ENCODE measurements at places on chromosomes 16 and 17.
A peak's percentile ranks its signal among the peaks of the same experiment; 100 is the strongest.

DNA sequence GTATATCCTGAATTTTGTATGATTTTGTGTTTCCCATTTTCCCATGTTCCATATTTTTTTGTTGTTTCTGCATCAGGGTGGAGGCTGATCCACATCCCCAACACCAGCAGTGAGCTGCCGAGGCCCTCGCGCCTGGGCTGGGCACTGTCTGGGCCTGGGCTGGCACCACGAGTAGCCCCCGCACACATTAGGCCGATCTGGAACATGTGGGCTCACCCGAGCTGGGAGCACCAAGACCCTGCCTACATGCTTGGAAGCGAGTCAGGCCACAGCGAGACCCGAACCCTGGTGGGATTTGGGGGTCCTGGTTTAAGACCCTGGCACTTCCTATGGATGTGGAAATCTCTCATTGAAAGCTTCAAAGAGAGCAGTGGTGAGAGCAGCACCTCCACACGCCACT lies 8.5 kb downstream of the KCTD5 start:
- no peak for DNase-seq

GRCh38 chr16:68592466-68593337 lies 52.4 kb upstream of the CDH3 start:
- peak; percentile 14 for DNase-seq

- DNase-seq, result no peak
Measured at GRCh38 chr17:57187391-57187790, 68.9 kb upstream of the MSI2 start.

DNA sequence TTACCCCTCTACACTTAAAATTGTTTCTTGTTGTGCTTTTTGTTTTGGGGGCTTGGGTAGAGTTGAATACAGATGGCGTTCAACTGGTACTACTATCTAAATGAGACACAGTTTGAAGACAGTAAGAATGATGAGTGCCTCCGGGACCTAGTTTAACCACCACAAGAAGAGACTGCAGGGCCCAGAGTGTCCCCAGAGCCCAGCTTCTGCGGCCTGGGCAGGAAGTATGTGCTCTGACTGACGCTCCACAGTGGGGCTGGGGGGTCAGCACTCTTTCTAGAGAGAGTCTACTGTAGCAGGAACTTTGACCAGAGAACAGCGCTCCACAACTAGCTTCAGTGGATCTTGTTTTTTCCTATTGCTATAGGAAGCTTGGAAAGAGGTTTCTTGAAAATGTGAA lies 174.0 kb downstream of the VPS53 start:
- DNase-seq, result no peak

- no peak for DNase-seq
Measured at GRCh38 chr17:36212272-36212605, 1.4 kb downstream of the CCL4L2 start.

- DNase-seq, result peak; percentile 28
Measured at GRCh38 chr17:38352245-38353085, 821 bp downstream of the SOCS7 start.

GRCh38 chr17:13770702-13771101 lies 169.0 kb upstream of the HS3ST3A1 start:
- no peak for DNase-seq

DNA sequence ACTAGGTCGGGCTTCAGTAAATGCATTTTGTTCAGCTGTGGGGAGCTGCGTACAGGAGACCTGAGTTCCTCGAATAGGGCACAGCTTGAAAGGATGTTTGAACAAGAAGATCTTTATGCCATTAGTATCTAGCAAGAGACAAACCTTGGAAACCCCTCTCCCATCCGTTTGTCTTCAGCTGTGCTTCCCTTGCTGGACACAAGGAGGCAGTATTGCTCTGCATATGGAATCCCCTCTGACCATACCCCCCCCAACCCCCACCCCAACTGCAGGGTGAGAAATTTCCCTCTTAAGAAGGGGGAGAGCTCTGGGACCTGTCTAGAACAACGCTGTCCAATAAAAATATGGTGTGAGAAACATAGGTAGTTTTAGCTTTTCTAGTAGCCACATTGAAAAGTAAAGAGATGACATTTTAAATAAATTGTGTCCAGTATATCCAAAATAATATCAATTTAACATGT lies 1.6 kb downstream of the MRM1 start:
- peak; percentile 85 for DNase-seq

DNA sequence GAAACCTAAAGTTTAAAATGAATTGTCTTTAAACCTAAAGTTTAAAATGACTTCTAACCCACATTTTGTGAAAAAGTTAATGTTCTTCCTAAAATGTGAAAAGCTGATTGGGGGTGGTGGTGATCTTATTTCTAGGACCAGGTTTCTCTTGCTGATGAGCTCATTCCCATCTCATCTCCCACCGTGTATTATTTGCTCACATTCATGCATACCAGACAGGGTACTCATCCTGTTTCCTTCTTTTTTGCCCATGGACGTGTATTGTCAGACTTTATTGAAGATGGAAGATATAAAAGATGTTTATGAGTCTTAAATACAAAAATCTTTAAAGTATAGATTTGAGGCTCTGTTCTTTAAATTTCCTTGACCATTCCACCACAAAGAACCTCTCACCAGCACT lies 70.1 kb upstream of the MPHOSPH6 start:
- no peak for DNase-seq

GRCh38 chr17:17872547-17873345 lies 36.0 kb upstream of the SREBF1 start:
- DNase-seq, result no peak

DNA sequence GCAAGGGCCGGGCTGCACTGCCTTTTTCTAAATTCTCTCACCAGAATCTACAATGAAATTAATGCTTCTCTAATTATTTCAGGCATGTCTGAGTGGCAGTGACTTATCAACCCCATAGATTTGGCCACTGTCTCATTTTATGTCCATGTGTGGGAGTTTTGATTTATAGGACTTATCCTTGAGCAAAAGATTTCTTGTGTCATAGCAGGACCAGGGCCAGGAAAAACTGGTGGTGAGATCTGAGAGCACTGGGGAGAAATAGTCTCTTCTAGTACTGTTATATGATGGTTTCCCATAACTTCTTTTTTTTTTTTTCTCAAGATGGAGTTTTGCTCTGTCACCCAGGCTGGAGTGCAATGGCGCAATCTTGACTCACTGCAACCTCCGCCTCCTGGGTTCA lies 1.5 kb upstream of the KRT23 start:
- DNase-seq, result no peak

DNA sequence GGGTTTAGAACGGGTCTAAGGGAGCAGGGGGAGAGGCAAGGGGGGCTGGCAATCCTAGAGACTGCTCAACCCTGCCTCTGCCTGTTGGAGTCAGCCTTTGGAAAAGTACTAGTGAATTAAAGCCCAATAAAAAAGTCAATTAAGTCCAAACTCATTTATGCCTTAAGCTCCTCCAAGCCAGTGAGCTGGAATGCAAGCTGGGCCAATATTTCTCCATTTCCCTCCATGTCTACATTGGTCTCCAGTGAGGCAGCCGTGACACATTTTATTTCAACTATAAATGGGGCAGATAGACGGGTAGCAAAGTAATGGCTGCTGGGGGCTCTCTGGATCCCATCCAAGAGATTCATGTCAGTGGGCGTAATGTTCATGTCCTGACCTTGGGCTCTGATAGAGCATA lies 144.0 kb downstream of the SPACA3 start:
- no peak for DNase-seq

GRCh38 chr16:67283826-67284555 lies 4.7 kb downstream of the PLEKHG4 start:
- DNase-seq, result no peak

DNA sequence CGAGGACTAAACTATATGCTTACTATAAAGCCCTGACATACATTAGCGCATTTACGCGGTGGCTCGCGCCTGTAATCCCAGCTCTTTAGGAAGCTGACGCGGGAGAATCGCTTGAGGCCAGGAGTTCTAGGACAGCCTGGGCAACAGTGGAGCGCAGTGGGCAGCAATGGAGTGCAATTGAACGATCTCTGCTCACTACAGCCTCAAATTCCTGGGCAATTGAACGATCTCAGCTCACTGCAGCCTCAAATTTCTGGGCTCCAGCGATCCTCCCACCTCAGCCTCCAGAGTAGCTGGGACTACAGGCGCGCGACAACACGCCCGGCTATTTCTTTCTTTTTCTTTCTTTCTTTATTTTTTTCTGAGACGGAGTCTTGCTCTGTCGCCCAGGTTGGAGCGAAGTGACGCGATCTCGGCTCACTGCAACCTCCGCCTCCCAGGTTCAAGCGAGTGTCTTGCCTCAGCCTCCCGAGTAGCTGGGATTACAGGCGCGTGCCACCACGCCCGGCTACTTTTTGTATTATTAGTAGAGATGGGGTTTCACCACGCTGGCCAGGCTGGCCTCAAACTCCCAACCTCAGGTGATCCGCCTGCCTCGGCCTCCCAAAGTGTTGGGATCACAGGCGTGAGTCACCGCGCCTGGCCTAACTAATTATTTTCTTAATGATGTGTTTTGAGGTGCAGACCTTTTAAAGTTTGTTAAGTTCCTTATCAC lies 506 bp upstream of the COG7 start:
- DNase-seq, result no peak

DNA sequence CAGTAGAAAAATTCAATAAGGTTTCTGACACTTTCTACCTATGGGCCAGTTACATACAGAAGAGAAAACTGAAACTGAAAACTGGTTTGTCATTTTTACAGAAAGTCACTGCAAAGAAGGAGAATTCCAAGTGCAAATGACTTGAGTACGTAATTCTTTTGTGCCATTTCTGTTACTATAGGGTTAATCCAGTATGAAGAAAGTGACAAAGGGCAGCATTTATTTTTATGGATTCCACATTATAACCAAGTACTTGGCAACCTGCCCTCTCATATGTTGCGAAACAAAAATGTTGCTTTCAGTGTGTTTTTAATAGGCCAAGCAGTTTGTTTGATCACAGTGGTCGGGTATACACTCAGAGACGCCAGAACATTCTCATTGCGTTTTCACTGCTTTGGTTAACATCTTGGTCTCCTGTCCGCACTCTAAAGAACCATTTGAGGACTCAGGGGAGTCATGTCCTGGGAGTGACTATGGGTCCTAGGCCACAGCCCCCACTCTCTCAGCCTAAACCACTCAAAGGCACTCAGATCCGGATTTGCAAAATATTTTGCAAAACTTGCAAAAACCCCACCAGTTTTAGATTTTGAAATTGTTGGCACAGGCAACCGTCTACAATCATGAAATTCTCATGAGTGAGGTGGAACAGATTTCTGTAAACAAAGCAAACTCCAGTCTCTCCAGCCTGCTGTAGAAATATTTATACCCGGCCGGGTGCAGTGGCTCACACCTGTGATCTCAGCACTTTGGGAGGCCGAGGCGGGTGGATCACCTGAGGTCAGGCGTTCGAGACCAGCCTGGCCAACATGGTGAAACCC lies 15.4 kb upstream of the HELZ start:
- DNase-seq, result peak; percentile 24

GRCh38 chr17:49630113-49630900 lies 47.6 kb downstream of the SPOP start:
- no peak for DNase-seq

GRCh38 chr16:17343028-17343427 lies 127.7 kb downstream of the XYLT1 start:
- peak; percentile 70 for DNase-seq

GRCh38 chr17:61140081-61140786 lies 259.4 kb upstream of the TBX2 start:
- DNase-seq, result no peak

GRCh38 chr17:17093764-17094163 lies 51.5 kb downstream of the MPRIP start:
- DNase-seq, result no peak

GRCh38 chr17:64998436-64999190 lies 57.9 kb downstream of the GNA13 start:
- no peak for DNase-seq

DNA sequence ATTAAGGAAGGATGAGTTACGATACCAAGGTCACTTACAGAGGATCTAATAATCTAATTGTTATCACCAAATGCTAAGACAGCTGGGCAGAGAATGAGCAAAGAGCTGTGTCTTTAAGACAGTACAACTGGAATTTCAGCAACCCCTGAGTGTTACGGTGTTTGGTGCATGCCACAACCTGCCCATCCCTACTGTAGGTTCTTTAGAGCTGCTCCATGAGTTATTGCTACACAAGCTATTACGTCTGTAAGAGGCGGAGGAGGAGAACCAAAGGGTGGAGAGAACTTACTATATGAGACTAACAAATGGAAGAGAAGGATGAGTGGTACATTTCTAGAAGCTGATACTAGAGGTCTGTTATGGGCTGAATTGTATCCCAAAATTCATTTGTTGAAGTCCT lies 14.2 kb upstream of the C17orf78 start:
- no peak for DNase-seq

DNA sequence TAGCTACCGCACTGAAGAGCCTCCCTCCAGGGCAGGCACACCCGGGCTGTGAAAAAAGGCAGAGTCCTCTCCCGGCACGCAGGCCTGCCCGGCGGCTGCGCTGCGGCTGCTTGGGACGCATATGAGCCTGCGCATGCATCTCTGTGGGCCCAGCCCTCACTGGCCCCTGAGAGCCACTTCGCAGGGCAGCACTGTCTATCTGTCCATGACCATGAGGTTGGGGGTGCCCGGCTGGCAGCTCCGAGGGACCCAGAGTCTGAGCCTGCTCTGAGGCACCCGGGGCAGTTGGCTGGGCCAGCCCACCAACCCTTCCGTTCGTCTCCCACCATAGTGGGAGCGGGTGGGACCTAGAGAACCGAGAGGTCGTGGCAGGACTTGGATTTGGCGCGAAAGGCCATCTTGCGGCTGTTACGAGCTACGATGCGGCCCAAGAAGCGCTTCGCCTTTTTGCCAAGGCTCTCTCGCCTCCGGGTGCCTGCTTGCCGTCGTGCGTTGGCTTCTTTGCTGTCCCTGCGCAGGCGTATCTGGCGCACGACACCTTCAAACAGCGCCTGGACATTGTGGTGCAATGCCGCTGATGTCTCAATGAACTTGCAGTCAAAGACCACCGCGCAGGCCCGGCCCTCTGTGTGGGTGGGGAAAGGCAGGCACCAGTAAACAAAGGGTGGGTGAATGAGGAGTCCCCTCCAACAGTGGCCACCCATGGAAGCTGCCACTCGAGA lies 3.2 kb upstream of the CDH16 start:
- DNase-seq, result no peak

GRCh38 chr17:8409966-8410882 lies 12.6 kb upstream of the RNF222 start:
- peak; percentile 81 for DNase-seq

DNA sequence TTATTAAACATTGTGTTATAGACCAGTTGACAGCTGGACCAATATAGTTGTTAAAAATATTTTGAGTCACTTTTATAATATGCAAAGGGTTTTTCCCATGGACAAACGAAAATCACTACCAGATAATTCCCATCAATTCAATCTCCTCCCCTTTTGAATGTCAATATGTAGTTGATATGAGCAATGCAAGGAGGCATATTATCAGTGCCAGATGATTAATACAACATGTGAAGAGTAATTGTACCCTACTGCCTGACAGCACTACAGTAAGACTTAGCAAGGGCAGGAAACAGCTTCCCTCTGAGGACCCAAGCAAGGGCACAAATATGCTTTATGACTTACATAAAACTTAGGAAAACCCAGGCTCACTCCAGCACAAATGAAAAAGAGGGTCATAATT lies 17.3 kb downstream of the KANSL1 start:
- DNase-seq, result no peak

GRCh38 chr17:62139141-62139540 lies 74.1 kb upstream of the MED13 start:
- DNase-seq, result no peak

Measured in GM12865 (cell line).